Stimulated activated CD8-positive, alpha-beta memory T cell treated with anti-CD3 and anti-CD28 coated beads, Interleukin-15, amount 100 ng/mL, for 1 hour (primary cell): ENCODE measurements at places on chromosomes 7 and 10.

DNA sequence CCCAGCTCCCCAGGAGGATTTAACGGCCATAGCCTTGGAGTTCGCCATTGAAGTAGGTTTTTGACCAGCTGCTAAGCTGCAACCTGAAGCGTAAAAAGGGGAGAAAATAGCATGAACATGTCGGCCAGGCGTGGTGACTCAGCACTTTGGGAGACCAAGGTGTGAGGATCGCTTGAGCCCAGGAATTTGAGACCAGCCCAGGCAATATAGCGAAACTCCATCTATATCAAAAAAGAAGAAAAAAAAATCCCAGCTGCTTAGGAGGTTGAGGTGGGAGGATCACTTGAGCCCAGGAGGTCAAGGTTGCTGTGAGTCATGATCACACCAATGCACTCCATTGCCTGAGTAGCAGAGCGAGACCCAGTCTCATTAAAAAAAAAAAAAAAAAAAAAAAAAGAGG, 32.2 kb upstream of the MCU start:
- no peak for DNase-seq

DNA sequence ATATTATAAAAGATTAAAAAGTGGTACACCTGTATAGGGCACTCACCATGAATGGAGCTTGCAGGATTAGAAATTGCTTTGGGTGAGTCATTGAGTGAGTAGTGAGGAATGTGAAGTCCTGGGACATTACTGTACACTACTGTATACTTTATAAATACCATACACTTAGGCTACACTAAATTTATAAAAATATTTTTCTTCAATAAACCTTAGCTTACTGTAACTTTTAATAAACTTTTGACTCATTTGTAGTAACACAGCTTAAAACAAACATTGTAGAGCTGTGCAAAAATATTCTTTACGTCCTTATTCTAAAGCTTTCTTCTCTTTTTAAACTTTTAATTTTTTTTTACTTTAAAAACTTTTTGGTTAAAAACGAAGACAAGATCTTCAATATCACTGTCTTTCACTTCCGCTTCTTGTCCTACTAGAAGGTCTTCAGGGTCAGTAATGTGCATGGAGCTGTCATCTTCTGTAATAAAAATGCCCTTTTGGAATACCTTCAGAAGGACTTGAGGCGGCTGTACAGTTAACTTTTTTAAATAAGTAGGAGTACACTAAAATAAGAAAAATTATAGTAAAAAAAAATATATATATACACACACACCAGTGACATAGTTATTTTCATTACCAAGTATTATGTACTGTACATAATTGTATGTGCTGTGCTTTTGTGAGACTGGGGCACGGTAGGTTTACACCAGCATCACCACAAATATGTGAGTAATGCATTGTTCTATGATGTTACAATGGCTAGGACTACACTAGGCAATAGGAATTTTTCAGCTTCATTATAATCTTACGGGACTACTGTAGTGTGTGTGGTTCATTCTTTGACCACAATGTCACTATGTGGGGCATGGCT, 3.5 kb downstream of the STK31 start:
- no peak for DNase-seq

GRCh38 chr10:124867304-124867703, 65.7 kb downstream of the ABRAXAS2 start:
- DNase-seq: no peak

DNA sequence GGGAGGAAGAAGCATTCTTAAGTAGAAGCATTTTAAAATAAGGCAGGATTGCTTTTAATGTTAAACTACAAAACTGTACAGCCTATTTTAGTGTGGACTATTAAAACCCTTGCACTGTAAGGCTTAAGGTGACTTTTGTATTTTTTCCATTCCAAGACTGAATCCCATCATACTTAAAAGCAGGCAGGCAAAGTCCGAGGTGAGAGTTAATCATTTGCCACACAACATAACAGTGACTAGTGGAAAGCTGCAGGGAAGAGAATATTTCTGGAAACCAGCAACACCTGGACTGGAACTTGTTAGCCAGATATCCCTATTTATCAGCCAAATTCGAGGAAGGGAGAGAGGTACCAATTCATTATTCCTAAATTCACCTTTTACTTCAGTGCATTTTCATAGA, 3.5 kb downstream of the PRR15 start:
- DNase-seq: no peak

GRCh38 chr10:56895306-56895705, 534.2 kb upstream of the ZWINT start:
- DNase-seq: no peak

DNA sequence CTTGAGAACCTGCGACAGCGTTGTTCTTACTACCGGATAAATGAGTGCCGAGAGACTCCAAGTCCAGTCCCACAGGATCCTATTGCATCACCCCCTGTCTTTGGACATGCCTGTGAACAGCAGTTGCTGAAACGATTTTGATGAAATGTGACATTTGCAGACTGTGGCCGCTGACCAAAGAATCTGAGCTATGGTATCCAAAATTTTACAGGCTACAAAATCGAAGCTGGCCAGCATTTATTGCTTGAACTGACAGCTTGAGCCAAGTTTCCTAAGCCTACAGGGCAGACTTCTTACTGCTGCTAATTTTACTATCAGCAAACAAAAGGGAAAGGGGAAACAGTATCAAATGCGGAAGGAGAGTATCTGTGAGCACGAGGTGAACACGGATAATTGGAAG, 12.1 kb upstream of the NPVF start:
- DNase-seq: no peak

DNA sequence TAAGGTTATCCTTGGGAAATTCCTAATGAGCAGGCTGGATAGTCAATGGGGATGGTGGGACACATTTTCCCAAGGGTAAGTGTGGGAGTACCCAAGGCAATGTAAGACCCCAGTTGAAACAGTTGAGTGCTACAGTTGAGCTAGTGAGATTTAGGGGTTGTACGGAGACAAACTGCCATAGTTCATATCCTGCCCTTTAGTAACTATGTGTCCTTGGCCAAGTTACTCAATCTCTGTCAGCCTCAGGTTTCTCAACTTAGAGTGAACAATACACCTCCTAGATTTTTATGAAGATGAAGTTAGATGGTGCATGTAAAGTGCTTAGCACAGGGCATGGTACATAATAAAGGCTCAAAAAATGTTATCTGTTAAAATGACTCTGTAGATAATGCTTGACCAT, 20.5 kb downstream of the HABP2 start:
- DNase-seq: no peak

DNA sequence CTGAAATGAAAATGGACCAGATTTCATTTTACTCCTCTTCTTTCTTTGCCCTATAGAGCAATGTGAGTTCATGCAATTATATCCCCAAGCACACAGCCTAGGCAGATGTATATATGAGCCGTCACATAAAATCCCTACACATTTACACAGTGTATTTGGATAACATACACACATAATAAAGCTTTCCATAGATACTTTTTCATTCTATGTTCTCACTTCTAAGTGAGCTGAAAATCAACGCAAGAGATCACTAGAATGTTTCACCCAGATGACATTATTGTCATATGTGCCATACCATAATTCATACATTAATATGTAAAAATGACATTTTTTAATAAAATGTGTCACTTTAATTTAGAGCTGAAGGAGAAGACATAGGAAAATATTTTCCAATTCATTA, 129.4 kb downstream of the INHBA start:
- DNase-seq: no peak

DNA sequence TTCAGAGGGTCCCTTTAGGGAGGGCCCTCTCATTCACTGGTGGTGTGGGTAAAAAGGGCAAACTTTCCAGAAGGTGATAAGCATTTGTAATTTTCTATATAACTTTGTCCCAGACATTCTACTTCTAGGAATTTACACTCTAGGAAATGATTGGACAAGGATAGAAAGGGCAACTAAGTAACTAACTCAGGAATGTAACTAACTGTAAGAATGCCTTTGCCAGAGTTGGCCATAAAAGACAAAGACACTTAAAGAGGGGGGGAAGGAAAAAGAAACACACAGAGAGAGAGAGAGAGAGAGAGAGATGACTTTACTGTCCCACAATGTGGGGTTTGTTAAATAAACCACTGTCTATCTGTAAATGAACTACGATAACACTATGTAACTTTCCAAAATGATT, 38.5 kb upstream of the ITPRID1 start:
- no peak for DNase-seq

GRCh38 chr7:150357270-150357669, 11.4 kb upstream of the REPIN1 start:
- peak; percentile 47 for DNase-seq

DNA sequence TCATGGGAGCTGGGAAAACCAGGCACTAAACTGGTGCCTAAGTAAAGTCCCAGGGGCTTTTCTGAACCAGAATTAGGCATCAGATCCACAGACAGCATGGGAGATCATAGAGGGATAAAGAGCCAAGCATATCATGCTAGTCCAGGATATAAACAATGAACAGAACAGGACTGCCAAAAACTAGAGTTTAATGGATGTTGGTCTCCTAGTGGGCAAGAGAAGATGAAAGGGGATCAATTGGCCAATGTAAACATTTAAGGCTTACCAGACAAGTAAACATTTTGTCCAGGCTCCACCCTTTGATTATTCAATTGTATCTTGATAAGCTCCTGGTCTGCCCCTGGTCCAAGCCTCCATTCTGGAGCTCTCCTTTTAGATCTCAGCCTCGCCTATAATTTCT, 18.9 kb downstream of the MACC1 start:
- DNase-seq: no peak

DNA sequence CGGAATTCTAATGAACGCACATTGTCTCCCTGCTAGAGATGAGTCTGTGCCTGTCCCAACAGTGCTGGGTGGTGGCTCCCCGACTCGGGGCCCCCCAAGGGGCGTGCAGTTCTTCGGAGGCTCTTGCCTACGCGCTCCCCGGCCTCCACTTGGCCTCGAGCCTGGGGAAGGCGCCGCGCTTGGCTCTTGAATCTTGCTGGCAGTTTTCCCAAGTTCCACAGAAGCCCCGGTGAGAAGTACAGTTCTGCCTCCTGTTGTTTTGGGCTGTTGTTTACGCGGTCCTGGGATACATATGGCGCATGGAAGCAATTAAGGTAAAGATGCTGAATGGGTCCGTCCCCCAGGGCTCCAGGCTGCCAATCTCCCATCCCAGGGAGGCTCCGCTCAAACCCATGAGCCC, 32.6 kb upstream of the UNCX start:
- no peak for DNase-seq

DNA sequence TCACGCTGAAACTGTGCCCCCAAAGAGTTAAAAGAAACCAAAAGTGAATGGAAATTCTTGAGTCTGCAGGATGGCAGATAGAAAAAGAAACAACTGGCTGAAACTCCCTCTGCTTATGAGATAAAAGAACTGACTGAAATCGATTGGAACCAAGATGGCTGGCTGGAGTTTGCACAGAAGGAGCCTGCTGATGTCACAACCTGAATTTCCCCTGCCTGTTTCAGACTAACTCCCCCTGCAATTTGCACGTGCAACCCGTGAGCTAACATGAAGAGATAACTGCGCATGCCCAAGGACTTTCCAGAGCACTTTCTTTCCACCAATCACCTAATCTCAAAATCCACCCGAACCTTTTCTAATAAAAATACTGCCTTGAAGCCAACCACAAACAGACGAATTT, 435.5 kb downstream of the CALN1 start:
- no peak for DNase-seq

DNA sequence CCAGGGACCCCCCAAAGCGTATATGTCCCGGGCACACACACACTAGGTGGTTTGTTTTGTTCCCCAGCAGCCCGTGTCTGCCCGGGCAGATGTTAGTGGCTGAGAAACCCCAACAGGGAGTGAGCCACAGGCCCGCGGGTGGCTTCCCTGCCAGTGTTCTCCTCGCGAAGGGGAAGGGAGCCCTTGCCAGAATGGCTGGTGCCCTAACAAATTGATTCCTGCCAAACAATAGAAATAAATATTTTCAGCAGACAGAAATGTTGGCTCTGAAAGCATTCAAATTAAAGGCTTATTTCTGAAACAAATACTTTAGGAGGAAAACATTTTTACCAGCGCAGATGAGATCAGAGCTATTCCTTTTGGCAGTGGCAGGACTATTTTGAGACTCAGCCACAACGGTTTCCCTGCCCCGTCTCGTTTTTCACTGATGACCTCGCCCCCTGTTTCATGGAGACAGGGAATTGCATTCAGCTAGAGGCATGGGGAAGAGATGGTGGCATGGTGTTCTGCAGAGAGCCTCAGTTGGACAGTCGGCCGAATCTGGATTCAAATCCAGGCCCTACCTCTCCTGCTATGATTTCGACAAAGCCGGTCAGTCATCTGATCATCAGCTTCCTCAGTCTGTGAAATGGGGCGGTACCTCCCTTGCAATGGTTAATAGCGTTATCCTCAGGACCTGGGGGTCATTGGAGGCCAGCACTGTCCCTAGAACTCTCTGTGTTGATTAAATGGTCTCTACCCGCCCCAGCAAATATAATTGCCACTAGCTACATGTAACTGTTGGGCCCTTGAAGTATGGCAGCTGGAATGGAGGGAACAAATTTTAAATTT, 84.5 kb downstream of the CUX1 start:
- DNase-seq: no peak

DNA sequence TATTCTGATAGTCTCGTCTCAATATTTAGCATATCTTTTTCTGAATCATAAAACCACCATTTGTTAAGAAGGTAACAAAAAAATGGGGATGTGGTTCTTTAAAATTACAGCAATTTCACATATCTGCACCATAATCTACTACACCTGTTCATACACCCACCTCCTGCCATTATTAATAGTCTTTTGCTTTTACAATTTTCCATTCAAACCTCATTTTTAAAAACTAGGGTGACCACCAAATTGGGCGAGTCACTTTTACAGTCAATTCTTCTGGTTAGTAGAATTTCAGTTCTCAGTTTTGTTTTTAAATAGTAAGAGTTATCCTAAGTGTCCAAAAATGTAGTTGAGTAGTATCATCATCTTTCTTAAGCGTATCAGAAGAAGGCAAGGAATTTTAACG, 48.4 kb upstream of the GSAP start:
- DNase-seq: no peak
